Kidney (tissue), 22 donors: ENCODE measurements at places on chromosomes 11 and 22. TPM values are rescaled to one million over a fixed set of nuclear protein-coding genes. Genes with fewer than 3 reads are reported as not detected.

SLC43A3 gene
- polyA plus RNA-seq: 6.0 TPM

DDI1 gene
- not detected for polyA plus RNA-seq

OR4D5 gene
- not detected for polyA plus RNA-seq

JAML gene
- polyA plus RNA-seq: 2.5 TPM

ABCC8 gene
- polyA plus RNA-seq: 3.2 TPM
